Effector memory CD8-positive, alpha-beta T cell (primary cell): ENCODE measurements at places on chromosomes 1 and 21.

DNA sequence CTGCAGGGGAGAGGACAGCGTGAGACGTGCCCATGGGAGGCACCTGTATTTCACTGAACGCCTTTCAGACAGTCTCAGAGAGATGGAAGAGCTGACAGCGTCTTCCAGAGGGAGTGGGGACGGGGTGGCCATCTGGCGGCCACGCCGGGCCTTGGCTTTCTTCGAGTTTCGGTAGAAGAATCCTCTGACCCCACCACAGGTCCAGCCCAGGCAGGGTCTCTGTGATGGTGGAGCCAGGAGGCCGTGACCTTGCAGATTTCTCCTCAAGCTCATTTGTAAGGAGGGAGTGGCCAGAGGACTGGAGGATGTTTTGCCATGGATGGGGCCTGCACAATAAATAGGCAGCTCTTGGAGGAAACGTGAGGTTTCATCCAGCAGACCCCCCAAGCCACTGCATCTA, 47.6 kb upstream of the ADARB1 start:
- H3K4me3 ChIP-seq = no peak overlapping the region
- no peaks in the 10 kb centered on the region for H3K36me3 ChIP-seq
- peaks cover 4% of the 10 kb centered on the region for H3K4me1 ChIP-seq
- H3K27me3 ChIP-seq = peaks cover 26% of the 10 kb centered on the region
- H3K27ac ChIP-seq = no peak overlapping the region

DNA sequence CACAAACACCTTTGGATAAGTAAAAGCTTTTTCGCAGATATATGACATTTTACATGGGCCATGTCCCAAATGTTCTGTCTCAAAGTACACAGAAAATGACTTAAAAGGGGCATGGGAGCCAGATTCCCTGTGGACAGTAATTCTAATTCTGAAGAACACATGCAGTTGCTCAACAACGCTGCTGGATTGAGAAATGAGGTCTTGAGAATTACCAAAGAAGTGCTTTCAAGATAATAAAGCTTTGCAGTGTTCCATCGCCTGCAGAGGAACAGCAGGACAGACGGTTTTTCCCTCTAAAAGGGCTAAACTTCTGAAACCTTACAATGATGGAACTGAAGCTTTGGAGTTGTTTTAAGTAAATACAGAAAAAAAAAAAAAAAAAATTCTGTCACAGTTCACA, 55.3 kb upstream of the HSPA13 start:
- H3K4me1 ChIP-seq = no peaks in the 10 kb centered on the region
- no peaks in the 10 kb centered on the region for H3K27me3 ChIP-seq
- no peak overlapping the region for H3K4me3 ChIP-seq
- no peaks in the 10 kb centered on the region for H3K36me3 ChIP-seq
- H3K27ac ChIP-seq = no peak overlapping the region
- no peak for DNase-seq

GRCh38 chr1:226576601-226577000, 28.0 kb downstream of the STUM start:
- no peak overlapping the region for H3K4me3 ChIP-seq
- H3K27ac ChIP-seq = no peak overlapping the region
- H3K27me3 ChIP-seq = peaks cover 33% of the 10 kb centered on the region
- no peaks in the 10 kb centered on the region for H3K36me3 ChIP-seq
- no peaks in the 10 kb centered on the region for H3K4me1 ChIP-seq

DNA sequence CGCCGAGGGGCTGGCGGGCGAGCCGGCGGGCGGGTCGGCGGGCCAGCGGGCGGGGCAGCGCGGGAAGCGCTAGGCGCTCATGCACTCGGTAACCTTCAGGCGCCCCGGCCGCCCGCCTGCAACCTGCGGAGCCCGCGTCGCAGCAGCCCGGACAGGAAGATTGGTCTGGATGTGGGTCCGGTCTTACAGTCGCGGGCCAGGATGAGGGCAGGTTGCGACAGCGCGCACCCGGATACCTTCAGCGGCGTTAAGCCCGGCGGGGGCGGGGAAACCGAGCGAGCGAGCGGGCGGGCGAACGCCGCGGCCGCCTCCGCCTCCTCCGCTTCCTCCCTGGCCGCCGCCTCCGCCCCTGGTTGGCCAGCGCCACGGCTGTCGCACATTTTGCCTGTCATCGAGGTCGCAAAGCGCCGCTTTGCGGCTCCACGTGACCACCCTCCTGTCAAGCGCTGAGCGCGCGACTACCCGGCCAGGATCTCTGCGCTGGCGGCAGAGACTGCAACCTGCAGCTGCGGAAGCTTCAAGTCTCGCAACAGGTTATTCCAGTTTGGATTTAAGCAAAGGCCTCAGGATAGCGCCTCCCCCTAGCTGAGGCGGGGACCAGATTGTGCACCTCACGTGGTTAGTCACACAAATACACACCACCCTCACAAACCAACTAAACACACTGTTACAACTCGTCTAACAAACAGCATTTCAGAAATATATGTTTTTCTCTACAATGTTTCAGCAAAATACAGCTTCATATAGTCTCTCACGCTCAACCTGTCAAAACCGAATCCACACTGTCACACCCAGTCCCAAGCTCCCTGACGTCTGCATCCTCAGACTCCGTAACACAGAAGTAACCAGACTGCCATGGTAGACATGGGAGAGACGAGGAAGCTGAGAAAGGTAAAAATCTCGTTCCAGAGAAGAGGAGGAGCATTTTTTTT, at the start of gene FAF1:
FAF1 (minus strand) TSS at position 355 of the 932 bp plus-strand sequence. CDS start 456 bp downstream, outside the sequence.
- peaks cover 15% of the 10 kb centered on the region for H3K36me3 ChIP-seq
- no peaks in the 10 kb centered on the region for H3K27me3 ChIP-seq
- peak within 1 kb of the TSS; percentile 96 for H3K27ac ChIP-seq
- DNase-seq = peak; percentile 98
- peak within 1 kb of the TSS; percentile 71 for H3K4me3 ChIP-seq

- H3K4me3 ChIP-seq = no peak overlapping the region
- H3K27me3 ChIP-seq = no peaks in the 10 kb centered on the region
- no peaks in the 10 kb centered on the region for H3K36me3 ChIP-seq
- H3K4me1 ChIP-seq = peaks cover 3% of the 10 kb centered on the region
These were observed 8.3 kb downstream of the ACTRT2 start for GRCh38 chr1:3029481-3029961.

GRCh38 chr1:165586398-165586797, 42.6 kb downstream of the LRRC52 start:
- H3K27ac ChIP-seq = no peak overlapping the region
- no peaks in the 10 kb centered on the region for H3K4me1 ChIP-seq
- no peak overlapping the region for H3K4me3 ChIP-seq
- no peak for DNase-seq

- H3K27me3 ChIP-seq = no peaks in the 10 kb centered on the region
- H3K4me1 ChIP-seq = peaks cover 13% of the 10 kb centered on the region
- DNase-seq = no peak
- H3K36me3 ChIP-seq = peaks cover 2% of the 10 kb centered on the region
- no peak overlapping the region for H3K4me3 ChIP-seq
These were observed 164.1 kb upstream of the POGK start for GRCh38 chr1:166675213-166675612.

- DNase-seq = peak; percentile 29
- H3K4me3 ChIP-seq = no peak overlapping the region
- H3K36me3 ChIP-seq = peaks cover 25% of the 10 kb centered on the region
- H3K27ac ChIP-seq = no peak overlapping the region
These were observed 19.8 kb downstream of the SPRTN start for GRCh38 chr1:231357831-231358354.

- no peaks in the 10 kb centered on the region for H3K27me3 ChIP-seq
- H3K27ac ChIP-seq = peak overlapping the region; percentile 93
- no peak for DNase-seq
- peaks cover 26% of the 10 kb centered on the region for H3K4me1 ChIP-seq
These were observed 19.7 kb downstream of the ENSA start for GRCh38 chr1:150609732-150610131.

DNA sequence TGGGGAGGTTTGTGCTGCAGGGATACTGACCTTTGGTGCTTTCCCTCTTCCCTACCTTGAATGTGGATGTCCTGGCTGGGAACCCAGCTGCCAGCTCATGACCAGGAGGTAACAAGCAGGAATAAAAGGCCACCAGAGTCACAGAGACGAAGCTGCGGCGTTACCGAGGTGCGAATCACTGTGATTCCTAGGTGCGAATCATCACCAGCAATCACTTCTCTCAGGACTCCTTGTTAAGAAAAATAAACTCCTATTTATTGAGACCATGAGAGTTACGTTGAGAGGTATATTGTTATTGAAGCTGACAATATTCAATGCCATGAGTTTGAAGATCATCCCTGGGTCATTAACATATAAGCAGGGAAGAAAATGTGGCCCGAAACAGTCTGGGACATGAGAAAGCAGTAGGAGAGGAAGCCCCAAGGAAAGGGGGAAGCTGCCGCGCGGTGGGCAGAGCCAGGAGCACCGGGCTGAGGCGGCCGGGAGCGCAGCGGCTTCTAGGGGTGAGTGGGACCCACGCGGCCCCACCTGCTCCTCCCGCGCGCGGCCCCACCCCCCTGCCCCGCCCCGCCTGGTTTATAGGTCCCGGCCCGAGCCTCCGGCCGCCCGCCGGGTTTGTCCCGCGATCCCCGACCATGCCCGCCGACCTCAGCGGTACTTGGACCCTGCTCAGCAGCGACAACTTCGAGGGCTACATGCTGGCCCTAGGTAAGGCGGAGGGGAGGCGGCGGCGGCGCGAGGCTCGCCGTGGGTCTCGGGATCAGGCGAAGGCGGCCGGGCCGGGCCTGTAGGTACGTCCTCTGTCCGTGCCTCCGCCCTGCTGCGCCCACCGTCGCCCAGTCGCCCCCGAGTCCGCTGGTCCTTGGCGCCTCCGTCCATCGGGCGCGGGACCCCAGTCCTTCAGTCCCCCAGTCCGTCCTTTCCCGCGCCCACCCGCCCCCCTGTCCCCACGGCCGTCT, at the start of gene RBP7:
RBP7 (plus strand) TSS at position 605 of the 959 bp plus-strand sequence; CDS start at position 636, 31 bp downstream.
- peaks cover 4% of the 10 kb centered on the region for H3K4me1 ChIP-seq
- peak within 1 kb of the TSS; percentile 84 for H3K4me3 ChIP-seq
- no peak within 1 kb of the TSS for H3K27ac ChIP-seq
- peaks cover 3% of the 10 kb centered on the region for H3K36me3 ChIP-seq
- H3K27me3 ChIP-seq = peaks cover 46% of the 10 kb centered on the region
- DNase-seq = no peak

DNA sequence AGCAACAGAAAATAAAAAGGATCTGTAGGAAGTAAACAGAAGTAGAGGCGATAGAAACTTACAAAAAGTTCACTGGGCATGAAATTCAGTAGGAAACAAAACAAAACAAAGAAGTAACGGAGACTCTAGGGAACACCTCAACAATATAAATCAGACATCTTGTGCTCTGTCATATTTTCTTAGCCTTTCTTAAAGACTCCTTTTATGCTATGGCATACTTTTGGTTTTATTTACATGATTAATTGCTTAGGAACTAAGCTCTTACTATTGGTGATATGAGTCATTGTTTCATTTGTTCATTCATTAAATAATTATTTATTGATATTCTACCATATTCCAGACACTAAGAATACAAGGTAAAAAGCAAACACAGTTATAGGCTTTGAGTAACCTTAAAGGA, 126.6 kb downstream of the KCNT2 start:
- H3K4me3 ChIP-seq = no peak overlapping the region
- no peaks in the 10 kb centered on the region for H3K36me3 ChIP-seq
- no peaks in the 10 kb centered on the region for H3K4me1 ChIP-seq
- DNase-seq = no peak
- H3K27me3 ChIP-seq = no peaks in the 10 kb centered on the region

DNA sequence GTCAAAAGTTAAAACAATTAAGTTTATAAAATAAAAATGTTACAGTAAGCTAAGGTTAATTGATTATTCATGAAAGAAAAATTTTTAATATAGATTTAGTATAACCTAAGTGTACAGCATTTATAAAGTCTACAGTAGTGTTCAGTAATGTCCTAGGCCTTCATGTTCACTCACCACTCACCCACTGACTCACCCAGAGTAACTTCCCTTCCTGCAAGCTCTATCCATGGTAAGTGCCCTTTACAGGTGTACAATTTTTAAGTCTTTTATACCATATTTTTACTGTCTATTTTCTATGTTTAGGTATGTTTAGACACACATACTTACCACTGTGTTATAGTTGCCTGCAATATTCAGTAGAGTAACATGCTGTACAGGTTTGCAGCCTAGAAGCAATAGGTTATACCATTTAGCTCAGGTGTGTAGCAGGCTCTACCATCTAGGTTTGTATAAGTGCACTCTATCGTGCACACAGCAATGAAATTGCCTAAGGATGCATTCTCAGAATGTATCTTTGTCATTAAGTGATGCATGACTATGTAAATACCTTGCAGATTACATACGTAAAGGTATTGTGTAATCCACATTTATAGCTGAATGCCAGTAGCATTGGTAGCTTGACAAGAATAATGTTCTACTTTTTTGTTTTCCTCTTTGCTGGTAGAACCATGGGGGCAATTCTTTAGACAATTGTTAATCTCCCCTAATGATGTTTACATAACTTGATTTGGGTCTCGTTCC, 35.7 kb upstream of the GPR88 start:
- H3K27me3 ChIP-seq = no peaks in the 10 kb centered on the region
- H3K36me3 ChIP-seq = peaks cover 53% of the 10 kb centered on the region
- no peak overlapping the region for H3K4me3 ChIP-seq
- peaks cover 15% of the 10 kb centered on the region for H3K4me1 ChIP-seq
- H3K27ac ChIP-seq = peak overlapping the region; percentile 48

GRCh38 chr1:236173174-236173767, 30.9 kb downstream of the GPR137B start:
- H3K4me1 ChIP-seq = no peaks in the 10 kb centered on the region
- H3K36me3 ChIP-seq = peaks cover 27% of the 10 kb centered on the region
- H3K27me3 ChIP-seq = no peaks in the 10 kb centered on the region
- DNase-seq = no peak
- H3K27ac ChIP-seq = no peak overlapping the region

DNA sequence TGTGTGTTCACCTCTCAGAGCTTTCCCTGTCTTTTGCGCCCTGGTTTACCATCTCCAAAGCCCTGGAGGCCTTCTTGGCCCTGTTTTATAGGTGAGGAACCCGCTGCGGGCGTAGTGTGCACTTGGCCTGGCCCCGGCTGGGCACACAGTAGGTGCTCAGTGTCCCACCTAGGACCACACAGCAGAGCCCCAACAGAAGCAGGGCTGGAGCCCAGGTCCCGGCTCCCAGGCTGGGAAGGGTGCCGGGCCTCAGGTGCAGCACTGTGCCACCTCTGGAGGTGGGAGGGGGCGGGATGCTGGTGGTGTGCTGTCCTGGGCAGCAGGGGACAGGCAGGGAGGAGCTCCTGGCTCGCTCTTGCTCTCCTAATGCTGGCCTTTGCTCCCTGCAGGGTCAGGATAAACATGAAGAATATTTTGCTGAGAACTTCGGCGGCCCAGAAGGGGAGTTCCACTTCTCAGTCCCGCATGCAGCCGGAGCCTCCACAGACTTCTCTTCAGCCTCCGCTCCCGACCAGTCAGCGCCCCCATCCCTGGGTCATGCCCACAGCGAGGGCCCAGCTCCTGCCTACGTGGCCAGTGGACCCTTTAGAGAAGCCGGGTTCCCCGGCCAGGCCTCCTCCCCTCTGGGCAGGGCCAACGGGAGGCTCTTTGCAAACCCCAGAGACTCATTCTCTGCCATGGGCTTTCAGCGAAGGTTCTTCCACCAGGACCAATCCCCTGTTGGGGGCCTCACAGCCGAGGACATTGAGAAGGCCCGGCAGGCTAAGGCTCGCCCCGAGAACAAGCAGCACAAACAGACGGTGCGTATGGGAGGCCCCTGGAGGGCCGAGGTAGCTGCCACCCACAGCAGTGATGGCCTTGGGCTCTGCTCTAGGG, 24.8 kb downstream of the COQ8A start:
- H3K27ac ChIP-seq = no peak overlapping the region
- H3K36me3 ChIP-seq = peaks cover 9% of the 10 kb centered on the region
- H3K4me1 ChIP-seq = peaks cover 10% of the 10 kb centered on the region
- no peaks in the 10 kb centered on the region for H3K27me3 ChIP-seq

- DNase-seq = no peak
- H3K27ac ChIP-seq = no peak overlapping the region
- no peaks in the 10 kb centered on the region for H3K36me3 ChIP-seq
- no peak overlapping the region for H3K4me3 ChIP-seq
These were observed 10.7 kb upstream of the SDC3 start for GRCh38 chr1:30919025-30919881.

- H3K4me1 ChIP-seq = no peaks in the 10 kb centered on the region
- no peak overlapping the region for H3K27ac ChIP-seq
- no peak for DNase-seq
- no peak overlapping the region for H3K4me3 ChIP-seq
- no peaks in the 10 kb centered on the region for H3K36me3 ChIP-seq
These were observed 4.5 kb downstream of the AJAP1 start for GRCh38 chr1:4658643-4659628.
